ENCODE measurements at places on chromosomes 5 and 9.

- no peak for DNase-seq
Observed at GRCh38 chr5:93653716-93654115, 70.7 kb downstream of the NR2F1 start.

DNA sequence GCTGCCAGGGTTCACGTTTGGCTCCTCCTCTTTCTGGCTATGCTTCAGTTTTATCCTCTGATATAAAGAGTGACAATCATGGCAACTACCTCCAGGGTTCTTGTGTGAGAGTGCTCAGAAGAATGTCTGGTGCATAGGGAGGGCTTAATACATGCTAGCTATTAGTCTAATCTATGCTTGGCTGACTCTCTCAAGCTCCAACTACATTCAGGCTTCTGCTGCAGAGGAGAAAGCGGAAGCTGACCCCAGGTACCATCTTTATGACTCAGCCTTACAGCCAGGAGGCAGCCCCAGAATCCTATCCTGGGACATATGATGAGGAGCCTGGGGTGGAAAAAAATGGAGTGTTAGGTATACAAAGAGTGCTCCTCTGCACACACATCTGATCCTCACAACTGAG lies 32.1 kb upstream of the RASGRF2 start:
- DNase-seq, result no peak

GRCh38 chr5:166251786-166252185 lies 2039.7 kb upstream of the WWC1 start:
- no peak for DNase-seq

- DNase-seq, result no peak
Observed at GRCh38 chr9:17810728-17811571, 232.1 kb downstream of the SH3GL2 start.

- no peak for DNase-seq
Observed at GRCh38 chr9:17978773-17979172, 399.9 kb downstream of the SH3GL2 start.

GRCh38 chr5:28914297-28914696 lies 1875.9 kb upstream of the CDH9 start:
- no peak for DNase-seq

DNA sequence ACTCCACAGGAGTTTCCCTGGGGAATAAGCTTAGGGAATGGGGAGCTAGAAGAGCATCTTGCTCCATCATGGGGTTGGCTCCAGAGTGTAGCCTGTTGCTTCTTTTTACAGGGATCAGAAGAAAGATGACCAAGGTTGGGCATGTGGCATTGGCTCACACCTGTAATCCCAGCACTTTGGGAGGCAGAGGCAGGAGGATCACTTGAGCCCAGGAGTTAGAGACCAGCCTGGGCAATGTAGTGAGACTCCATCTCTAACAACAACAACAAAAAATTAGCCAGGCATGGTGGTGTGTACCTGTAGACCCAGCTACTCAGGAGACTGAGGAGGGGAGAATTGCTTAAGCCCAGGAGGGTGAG lies 18.4 kb downstream of the NUDT2 start:
- no peak for DNase-seq

- DNase-seq, result peak; percentile 20
Observed at GRCh38 chr5:146447734-146448380, 724 bp downstream of the TCERG1 start.

- DNase-seq, result no peak
Observed at GRCh38 chr5:14225173-14225834, 82.2 kb downstream of the TRIO start.

GRCh38 chr9:30574355-30575151 lies 1809.9 kb upstream of the ACO1 start:
- DNase-seq, result no peak

GRCh38 chr5:139186261-139186660 lies 11.9 kb downstream of the SIL1 start:
- no peak for DNase-seq

DNA sequence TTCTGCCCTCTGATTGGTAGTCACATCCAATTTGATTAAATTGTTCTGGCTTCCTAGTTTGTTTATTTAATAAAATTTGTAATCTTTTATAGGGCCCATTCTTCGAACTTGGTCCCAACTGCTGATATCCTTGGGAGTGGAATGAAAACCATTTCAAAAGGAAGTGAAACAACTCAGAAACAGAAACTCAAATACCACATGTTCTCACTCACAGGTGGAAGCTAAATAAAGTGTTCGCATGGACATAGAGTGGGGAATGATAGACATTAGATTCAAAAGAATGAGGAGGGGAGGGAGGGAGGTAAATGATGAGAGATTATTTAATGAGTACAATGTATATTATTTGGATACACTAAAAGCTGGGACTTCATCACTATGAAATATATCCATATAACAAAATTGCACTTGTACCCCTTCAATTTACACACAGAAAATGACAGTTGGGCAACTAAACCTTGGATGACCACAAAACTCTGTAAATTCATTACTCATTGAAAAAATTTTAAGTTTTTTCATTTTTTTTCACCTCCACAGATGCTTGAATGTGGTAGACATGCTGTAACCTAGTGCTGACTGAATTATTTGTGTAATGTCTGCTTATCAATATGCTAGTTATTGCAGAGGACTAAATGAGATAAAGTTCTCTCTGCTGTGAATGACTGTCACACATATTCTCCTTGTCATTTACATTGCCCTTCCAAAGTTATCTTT lies 16.0 kb downstream of the ATP10B start:
- no peak for DNase-seq

- DNase-seq, result no peak
Observed at GRCh38 chr5:58641533-58641932, 58.7 kb downstream of the RAB3C start.

DNA sequence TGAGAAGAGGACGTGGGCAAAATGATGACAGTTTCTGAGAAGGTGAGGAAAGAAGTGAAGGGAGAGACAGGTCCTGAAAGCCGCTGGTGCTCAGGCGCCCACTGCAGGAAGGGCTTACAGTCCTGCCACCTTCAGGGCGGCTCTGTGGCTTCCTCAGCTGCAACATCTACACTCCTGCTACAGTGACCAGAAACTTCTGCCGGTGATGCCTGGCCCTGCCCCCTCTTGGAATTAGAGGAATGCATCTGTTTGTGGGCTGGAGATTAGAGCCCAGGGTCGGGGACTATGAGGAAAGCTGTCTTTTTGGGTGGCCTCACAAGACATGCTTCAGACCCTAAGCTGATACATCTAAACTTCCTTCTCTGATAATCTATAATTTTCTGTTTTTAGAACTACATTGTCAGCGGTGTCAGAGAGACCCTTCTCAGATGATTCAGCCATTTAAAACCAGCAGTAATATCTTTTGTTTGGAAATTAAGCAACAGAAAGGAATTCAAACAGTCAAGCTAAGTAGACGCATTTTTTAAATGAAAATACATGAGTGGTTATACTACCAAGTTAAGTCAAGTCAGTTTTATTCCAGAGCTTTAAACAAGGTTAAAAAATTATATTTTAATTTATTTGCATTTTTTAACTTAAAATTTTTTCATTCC lies 30.4 kb downstream of the PRDM6 start:
- no peak for DNase-seq

GRCh38 chr5:175214152-175214551 lies 229.8 kb downstream of the DRD1 start:
- no peak for DNase-seq

GRCh38 chr9:79645110-79645509 lies 73.3 kb downstream of the TLE4 start:
- no peak for DNase-seq

DNA sequence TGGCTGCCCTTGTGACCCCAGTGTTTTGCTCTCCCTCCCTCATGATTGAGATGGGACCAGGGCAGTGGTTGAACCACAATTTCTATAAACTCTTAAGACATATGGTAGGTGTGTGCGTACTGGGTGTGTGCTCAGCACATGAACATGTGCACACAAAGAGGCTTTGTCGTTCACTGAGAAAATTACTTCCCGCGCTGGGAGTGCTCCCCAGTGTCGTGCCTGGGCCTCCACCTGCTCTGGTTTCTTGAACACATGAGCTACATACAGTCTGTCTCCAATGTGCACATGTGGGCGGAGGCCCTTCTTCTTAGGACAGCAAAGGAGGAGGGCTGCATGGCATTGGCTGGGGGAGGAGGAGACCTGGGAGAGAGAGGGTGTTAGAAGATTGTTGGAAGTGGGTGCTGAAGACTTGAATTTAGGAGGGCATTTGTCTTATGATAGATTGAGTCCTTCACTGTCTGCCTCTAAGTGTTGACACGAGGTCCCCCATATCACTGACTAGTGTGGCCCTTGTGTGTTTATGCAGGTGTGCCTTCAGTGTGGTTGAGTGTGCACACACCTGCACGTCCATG lies 170.0 kb downstream of the CACNA1B start:
- DNase-seq, result no peak

DNA sequence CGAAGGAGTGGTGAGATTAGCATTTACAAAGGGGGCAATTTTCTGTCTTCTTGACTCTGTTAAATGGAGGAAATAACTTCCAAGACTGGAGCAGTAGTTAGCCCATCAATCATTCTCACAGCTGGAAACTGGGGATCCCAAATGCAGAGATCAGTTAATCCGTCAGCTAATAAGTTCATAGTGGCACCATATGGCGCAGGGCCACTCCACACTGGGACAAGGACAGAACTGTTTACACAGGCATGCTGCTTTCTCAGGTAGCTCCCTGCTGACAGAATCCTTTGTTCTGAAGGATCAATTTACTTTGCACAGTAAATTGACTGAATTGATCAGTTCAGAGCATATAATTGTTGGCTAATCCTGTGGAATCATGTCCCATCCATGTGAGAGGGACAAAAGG lies 395.7 kb downstream of the TMEM161B start:
- no peak for DNase-seq

GRCh38 chr5:76850543-76851145 lies 830 bp downstream of the S100Z start:
- no peak for DNase-seq

- DNase-seq, result no peak
Observed at GRCh38 chr9:91320299-91320698, 41.4 kb downstream of the AUH start.

DNA sequence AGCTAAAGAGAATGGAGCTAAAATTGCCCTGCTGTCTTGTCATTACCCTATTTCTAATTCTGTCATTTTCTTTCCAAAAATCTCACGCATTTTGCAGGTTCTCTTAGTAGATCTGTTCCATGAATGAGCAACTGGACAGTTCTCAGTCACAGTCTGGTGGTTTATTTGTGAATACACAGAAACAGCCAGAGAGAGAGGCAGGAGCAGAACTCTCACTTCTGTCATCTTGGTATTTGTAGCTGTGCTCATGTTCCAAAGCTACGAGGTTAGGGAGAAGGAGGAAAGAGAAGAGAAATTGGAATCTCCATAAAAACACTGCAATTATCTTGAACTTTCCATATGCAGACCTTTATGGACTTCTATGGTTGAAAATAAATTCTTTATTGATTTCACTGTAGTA lies 118.0 kb upstream of the OR13F1 start:
- DNase-seq, result no peak

- DNase-seq, result no peak
Observed at GRCh38 chr5:74340476-74340875, 300.1 kb downstream of the ENC1 start.

- no peak for DNase-seq
Observed at GRCh38 chr5:61159070-61159469, 3.2 kb downstream of the SMIM15 start.

DNA sequence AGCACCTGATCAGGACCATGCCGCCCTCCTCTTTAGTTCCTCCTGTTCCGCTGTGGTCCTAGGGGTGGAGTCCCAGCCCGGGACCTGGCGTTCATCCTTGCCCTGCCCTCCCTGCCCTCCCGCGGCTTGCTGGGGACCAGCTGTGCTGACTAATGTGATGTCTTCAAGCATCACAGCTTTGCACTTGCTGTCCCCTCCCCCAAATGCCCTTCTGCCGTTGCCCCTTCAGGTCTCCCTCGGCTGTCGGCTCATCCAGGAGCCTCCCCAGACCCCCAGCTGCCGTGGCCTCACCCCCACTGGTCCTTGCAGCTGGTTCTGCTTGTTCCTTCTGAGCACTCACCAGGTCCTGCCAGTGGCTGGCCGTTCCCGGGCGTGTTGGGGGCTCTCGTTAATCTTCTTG lies 19.9 kb downstream of the RXRA start:
- no peak for DNase-seq

GRCh38 chr5:180253036-180253824 lies 38.7 kb downstream of the MAPK9 start:
- DNase-seq, result no peak

- no peak for DNase-seq
Observed at GRCh38 chr9:134611046-134611445, 30.6 kb upstream of the COL5A1 start.

DNA sequence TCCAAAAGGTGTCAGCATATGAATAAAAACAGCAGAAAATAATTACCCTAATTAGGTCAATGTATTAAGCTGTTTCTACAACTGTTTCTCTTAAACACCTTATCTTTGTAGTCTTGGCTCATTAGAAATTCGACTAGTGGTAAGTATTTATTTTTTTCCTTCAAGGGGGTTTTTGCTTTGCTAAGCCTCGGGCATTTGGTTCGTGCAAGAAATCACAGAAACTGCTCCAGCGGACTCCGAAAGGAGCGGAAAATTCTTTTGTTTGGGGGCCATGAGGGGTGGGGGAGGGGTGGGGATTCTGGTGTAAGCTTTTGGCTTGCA lies 757 bp downstream of the ZBED3 start:
- no peak for DNase-seq
